ENCODE measurements at places on chromosomes 7 and 10.

DNA sequence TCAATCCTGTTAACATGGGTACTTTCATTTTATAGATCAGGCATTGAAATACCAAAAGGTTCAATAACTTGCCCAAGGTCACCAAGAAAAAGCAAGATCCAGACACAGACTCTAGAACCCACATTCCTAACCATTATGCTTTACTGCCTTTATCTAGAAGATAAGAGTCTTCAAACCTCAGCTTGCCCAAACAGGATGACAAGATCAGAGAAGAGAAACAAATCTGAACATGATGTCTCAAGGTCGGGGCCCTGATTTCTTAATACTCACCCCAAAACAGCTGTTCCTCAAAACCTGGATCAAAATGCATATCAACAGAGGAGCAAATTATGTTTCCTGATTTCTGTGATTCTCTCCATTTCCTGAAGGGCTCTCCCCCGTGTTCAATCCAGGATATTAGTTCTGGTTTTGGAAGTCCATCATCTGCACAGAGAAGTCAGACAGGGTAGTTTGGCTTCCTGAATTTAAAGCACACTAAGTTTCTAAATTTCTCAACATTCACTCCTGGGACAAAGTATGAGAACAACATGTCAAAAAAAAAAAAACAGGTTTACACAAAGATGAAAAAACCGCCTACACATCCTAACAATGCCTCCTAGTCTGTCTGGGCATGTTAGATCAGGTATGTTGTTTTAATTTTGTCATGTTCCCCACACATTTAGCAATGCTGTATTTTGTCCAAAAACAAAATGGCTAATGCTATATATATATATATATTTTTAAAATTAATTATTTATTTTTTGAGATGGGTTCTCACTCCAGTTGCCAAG is 16.2 kb downstream of the ZNF786 start:
- DNase-seq = no peak

- no peak for DNase-seq
Observed at GRCh38 chr10:118457824-118458428, 115.8 kb upstream of the FAM204A start.

GRCh38 chr7:4959306-4959705 is 319 bp upstream of the MMD2 start:
- no peak for DNase-seq

- no peak for DNase-seq
Observed at GRCh38 chr10:34580643-34581042, 234.5 kb downstream of the PARD3 start.

DNA sequence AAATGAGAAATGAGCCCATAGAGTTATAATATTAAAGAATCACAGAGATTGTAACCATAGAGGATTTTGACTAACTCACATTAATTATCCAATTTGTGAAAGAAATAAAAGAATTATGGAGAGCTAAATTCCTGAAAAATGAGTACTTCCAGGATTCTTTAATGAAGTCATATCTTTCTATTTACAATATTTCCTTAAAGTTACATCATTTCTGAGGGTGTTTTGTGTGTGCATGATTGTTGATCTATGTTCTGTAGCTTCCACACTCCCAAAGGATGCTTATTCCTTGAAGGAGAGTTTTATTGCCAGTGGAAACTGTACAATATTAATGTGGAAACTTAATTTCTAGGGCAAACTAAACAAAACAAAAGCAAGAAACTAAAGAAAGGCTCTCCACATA is 299.6 kb downstream of the MDFIC start:
- no peak for DNase-seq

GRCh38 chr7:112065758-112066157 is 140.4 kb downstream of the DOCK4 start:
- no peak for DNase-seq

DNA sequence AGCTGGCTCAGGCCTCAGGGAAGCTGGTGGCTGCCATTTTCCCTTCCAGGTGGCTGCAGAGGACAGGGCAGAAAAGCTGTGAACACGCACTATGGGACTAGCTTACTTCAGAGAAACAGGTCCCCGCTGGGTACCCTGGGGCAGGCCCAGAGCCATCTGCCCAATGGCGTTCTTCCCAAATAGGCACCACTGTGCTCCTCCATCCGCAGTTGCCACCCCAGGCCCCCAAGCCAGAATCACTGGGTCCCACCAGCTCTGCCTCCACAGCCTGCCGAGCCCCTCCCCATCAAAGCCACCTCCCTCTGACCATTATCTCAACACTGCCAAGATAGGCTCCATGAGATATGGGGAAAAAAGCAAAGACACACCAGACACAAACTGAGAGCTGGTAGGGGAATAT is 11.4 kb downstream of the BUD31 start:
- no peak for DNase-seq

- no peak for DNase-seq
Observed at GRCh38 chr7:90225181-90225580, 13.6 kb downstream of the STEAP2 start.

DNA sequence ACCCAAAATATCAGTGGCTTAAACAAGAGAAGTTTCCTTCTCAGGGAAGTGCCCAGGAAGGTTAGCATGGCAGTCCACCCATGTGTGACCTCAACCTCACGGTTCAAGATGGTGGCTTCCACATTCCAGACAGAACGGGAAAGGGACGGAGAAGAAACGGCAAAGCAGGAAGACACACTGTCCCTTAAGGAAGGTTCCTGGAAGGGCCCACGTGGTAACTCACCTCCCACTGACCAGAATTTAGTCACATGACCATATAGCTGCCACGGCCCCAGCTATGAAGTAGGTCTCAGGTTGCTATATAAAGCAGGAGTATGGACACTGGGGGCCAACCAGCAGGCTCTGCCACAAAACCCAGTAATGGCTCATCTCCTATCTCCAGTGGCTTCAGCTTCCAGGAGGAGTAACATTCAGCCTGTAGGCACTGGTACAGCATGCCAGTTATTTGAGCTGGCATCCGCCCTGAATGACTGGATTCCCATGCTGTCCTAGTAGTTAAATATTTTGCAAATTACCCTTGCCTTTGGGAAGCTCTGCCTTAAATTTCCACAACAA is 278.5 kb upstream of the KLF14 start:
- DNase-seq = no peak

GRCh38 chr10:124971276-124971675 is 29.4 kb downstream of the ZRANB1 start:
- no peak for DNase-seq

GRCh38 chr10:82866424-82867020 is 991.5 kb downstream of the NRG3 start:
- DNase-seq = no peak

DNA sequence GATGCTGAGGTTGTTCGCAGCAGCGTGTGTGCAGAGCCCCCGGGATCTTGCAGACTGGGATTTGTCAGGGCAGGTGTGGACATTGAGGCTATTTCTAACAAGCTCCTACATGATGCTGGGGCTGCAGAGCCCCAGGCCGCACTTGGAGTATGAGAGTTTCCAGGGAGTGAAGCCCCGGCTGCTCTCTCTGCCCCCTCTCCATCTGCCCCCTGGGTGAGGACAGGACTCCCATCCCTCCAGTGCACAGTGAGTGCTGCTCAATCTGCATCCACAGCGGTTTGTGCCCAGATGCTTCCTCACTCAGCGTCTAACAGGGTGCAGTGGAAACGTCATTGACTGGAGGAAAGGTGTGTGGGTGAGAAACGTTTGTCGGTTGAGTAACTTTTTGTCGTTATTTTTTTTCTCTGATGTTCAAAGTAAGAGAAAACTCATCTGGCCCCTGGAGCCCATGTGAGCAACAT is 25.3 kb downstream of the IL2RA start:
- DNase-seq = no peak

- DNase-seq = no peak
Observed at GRCh38 chr7:130611218-130611617, 57.3 kb downstream of the COPG2 start.

GRCh38 chr7:102152672-102153598 is 133.7 kb upstream of the SH2B2 start:
- DNase-seq = no peak

DNA sequence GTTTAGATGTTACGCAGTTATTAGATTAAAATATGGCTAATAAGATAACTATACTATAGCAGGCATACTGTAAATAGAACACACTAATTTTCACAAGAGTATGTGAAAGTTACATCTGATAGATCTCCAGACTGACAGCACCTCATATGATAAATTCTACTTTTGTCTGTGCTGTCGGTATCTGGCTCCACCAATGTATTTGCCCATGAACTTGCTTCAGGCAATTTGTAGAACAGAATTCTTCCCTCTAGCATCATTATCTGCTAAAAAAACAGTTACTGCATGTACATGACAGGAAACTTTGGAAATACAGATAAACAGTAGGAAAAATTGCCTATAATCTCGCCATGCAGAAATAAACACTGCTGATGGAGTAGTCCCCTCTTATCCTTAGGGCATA is 137.7 kb downstream of the WNT2 start:
- DNase-seq = no peak

DNA sequence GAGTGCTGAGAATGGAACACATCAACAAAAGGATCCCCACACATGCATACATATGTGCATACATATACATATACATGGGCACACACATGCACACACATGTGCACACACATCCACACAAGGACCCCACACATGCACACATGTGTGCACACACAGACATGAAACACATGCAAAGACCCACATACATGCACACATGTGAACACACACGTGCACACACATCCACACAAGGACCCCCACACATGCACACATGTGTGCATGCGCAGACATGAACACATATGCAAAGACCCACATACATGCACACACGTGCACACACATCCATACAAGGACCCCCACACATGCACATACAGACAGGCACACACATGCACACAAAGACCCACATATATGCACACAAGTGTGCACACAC is 104.4 kb upstream of the ADARB2 start:
- DNase-seq = no peak

DNA sequence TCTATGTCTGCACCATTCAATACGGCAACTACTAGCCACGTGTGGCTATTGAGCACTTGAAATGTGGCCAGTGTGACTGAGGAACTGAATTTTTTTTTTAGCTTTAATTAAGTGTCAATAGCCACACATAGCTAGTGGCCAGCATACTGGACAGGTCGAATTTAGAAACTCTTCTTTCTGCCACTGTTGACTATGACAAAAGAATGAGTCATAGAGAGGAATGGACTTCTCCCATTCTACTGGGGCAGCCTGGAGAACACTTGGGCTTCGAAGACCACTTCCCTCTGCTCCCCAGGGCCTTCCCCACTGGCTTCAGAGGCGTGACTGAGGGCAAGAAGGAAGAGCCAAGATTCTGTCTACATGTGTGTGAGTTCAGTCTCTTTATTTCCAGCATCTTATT is 137.5 kb downstream of the SNX10 start:
- no peak for DNase-seq

GRCh38 chr10:25694971-25695370 is 239.1 kb upstream of the MYO3A start:
- no peak for DNase-seq

DNA sequence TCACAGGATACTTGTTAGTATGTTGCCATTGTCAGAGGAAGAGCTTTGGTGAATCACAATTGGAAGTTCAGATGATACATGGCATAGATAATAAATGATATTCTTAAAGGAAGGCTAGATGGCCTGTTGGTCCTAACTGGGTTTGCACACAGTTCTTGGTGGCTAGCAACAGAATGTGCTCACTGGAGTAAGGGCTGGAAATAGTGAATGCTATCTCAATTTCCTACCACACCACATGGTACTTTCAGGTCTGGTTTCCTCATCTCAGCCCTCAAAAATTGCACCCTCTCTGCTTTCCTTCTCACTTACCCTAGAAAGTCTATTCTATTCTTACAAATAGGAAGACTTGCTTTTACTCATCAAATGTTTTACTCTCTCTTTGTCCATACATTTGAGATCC is 622.5 kb downstream of the ANKRD7 start:
- no peak for DNase-seq

- DNase-seq = no peak
Observed at GRCh38 chr7:140013676-140014075, 49.1 kb downstream of the PARP12 start.

GRCh38 chr10:117497736-117498135 is 44.8 kb upstream of the EMX2 start:
- no peak for DNase-seq

GRCh38 chr10:132522521-132523411 is 14.8 kb upstream of the INPP5A start:
- no peak for DNase-seq

DNA sequence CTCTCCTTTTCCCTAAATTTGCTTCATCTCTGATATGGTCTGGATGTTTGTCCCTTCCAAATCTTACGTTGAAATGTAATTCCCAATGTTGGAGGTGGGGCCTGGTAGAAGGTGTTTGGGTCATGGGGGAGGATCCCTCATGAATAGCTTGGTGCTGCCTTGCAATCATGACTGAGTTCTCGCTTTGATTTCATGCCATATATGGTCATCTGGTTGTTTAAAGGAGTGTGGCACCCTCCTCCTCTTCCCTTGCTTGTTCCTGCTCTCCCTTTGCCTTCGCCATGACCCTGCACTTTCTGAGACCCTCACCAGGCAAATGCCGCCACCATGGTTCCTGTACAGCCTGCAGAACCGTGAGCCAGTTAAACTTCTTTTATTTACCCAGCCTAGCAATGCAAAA is 14.5 kb downstream of the NOBOX start:
- DNase-seq = no peak

GRCh38 chr7:140541513-140542227 is 62.4 kb upstream of the MKRN1 start:
- no peak for DNase-seq

DNA sequence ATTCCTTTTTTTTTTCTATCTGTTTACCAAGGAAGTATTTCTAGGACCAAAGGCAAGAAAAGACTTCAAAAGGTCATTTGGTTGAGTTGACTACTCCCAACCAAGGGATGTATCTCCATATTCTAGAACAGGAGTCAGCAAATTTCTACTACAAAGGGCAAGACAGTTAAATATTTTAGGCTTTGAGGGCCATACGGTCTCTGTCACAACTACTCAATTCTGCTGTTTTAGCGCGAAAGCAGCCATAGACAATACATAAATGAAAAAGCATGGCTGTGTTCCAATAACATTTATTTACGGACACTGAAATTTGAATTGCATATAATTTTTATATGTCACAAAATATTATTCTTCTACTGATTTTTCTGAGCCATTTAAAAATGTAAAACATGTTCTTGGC is 8.5 kb upstream of the ARID5B start:
- DNase-seq = no peak

GRCh38 chr7:85038466-85038865 is 148.4 kb downstream of the SEMA3D start:
- no peak for DNase-seq

DNA sequence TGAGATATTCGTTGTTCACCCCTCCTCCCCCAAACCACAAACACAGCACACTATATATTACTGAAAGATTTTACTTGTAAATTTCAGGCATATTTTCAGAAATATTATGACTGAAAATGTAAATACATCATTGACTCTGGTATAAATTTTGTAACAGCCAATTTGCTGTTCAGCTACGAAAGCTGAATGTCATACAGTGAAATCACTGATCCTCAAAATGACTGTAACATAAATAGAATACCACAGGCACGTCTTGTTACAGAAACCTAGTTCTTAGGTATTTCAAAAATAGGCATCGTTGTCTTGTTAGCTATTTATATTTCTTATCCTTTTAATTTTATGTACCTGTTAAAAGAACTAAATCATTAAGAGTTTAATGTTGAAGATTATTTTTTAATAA is 15.1 kb downstream of the TRUB1 start:
- DNase-seq = no peak
